Activated naive CD8-positive, alpha-beta T cell treated with anti-CD3 and anti-CD28 coated beads, Interleukin-2, amount 10 ng/mL, durations not matched to agents 7 days and 5 days (primary cell): ENCODE measurements at places on chromosomes 1 and 21. TPM values are rescaled to one million over a fixed set of nuclear protein-coding genes. Genes with fewer than 3 reads are reported as not detected.

DNA sequence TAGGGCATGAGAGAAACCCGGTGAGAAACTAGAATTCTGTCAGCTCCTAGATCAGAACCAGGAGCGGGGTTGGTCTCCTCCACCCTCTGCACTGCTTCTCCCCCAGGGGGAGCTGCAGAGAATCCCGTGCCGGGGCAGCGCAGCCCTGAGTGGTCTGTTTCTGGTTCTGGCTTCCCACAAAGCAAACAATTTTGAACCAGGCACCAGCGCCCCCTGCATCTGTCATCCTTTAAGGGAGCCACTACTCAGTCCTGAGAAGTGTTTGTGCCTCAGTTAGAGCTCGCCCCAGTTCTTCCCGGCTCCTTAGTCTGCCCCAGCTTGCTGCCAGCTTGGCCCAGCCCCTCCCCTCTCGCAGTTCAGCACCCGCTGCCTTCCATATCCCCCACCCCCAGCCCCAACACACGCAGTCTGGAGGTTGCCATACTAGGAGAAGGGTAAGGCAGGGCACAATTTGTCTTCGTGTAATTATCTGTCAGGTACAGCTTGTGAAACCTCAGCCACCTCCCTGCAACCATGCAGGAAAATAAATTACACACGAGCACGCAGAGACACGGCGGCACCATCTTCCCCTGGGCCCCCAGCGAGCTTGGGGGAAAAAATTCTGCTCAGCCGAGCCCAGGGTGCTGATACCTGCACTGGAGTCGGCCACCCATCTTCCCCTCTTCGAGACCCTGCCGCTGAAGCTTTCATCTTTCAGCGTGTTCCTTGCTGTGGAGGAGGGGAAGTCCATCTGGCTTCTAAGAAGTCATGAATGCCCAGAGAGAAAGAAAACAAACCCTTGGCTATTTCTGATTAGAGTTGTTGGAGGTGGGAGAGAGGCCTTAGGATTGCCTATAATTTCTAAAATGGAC, 62.6 kb upstream of the CD1D start:
- DNase-seq = peak; percentile 46
- H3K4me3 ChIP-seq = peak overlapping the region; percentile 53
- H3K27ac ChIP-seq = no peak overlapping the region
- H3K36me3 ChIP-seq = no peaks in the 10 kb centered on the region

- DNase-seq = no peak
- H3K27ac ChIP-seq = no peak overlapping the region
- no peaks in the 10 kb centered on the region for H3K27me3 ChIP-seq
- H3K4me1 ChIP-seq = no peaks in the 10 kb centered on the region
Observed at GRCh38 chr1:186534401-186534800, 73.5 kb upstream of the PDC start.

DNA sequence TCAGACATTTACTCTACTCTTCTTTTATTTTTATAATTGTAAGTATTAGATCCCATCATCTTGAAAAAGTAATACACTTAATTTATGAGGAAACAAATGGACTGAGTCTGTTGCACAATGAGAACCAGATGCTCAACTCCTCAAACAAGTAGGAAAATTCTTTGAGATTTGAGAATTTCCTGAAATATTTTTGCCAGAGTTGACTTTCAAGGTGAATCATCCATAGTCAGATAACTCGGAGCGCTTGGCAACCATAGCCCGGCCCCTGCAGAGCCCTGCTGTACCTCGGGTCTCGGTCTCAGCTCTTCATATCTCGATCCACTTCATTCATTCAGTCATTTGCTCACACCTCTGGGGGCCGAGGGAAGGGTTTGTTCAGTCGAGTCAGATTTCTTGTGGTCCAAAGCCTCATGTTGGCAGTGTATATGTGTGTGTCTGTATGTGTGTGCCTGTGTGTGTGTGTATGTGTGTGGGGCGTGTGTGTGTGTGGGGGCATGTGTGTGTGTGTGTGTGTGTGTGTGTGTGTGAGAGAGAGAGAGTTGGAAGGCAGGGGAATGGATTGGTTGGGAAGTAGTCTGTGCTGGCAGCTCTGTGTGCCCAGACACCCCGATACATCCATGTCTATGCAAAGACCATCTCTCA, 18.1 kb upstream of the PCP4 start:
- no peaks in the 10 kb centered on the region for H3K4me1 ChIP-seq
- no peaks in the 10 kb centered on the region for H3K27me3 ChIP-seq
- H3K36me3 ChIP-seq = no peaks in the 10 kb centered on the region
- no peak overlapping the region for H3K27ac ChIP-seq

Gene LCA5L
- not detected for total RNA-seq

Gene GCSAML
- not detected for total RNA-seq

- peaks cover 45% of the 10 kb centered on the region for H3K27me3 ChIP-seq
- no peak overlapping the region for H3K4me3 ChIP-seq
- no peaks in the 10 kb centered on the region for H3K36me3 ChIP-seq
- DNase-seq = no peak
Observed at GRCh38 chr21:45006536-45007095, 66.8 kb downstream of the SLX9 start.

- peaks cover 5% of the 10 kb centered on the region for H3K27me3 ChIP-seq
- DNase-seq = no peak
- no peaks in the 10 kb centered on the region for H3K36me3 ChIP-seq
- H3K27ac ChIP-seq = no peak overlapping the region
- H3K4me3 ChIP-seq = no peak overlapping the region
- H3K4me1 ChIP-seq = no peaks in the 10 kb centered on the region
Observed at GRCh38 chr1:18132711-18133541, 25.3 kb downstream of the IGSF21 start.

Gene S100A7
- not detected for total RNA-seq

DNA sequence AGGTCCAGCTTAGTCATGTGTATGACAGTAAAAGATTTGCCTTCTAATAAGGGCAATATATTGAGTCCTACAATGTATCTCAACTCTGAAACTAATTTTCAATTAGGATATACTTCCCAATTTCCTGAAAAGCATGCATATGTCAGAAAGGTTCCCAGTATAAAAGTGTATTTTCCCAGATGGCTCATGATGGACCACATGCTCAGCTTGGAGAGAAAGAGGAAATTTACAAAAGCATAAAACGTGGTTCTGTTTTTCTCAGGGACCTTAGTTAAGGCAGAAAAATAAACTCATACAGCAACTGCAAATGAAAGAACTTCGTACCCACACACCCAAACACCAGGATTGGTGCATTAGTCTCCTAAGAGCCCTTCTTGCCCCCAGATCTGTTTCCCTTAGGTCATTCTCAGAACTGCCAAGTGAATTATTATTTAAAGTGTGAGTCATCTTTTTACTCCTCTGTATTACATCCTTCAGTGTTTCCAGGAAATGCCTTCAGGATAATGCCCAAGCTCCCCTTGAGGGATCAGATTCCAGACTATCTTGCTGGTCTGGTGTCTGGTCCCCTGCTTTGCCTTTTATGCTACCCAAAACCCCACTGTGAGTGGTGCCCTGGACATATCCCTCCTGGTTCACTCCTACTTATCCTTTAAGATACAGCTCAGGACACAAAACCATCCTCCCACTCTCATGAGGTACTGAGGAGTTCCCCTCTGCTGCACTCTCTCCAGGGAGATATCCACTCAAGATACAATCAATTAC, 57.4 kb downstream of the SSX2IP start:
- H3K27me3 ChIP-seq = peaks cover 3% of the 10 kb centered on the region
- H3K4me3 ChIP-seq = no peak overlapping the region
- peaks cover 7% of the 10 kb centered on the region for H3K4me1 ChIP-seq
- no peak overlapping the region for H3K27ac ChIP-seq
- DNase-seq = no peak

- no peak overlapping the region for H3K27ac ChIP-seq
- no peak overlapping the region for H3K4me3 ChIP-seq
- peaks cover 5% of the 10 kb centered on the region for H3K4me1 ChIP-seq
- no peaks in the 10 kb centered on the region for H3K36me3 ChIP-seq
- DNase-seq = no peak
- H3K27me3 ChIP-seq = no peaks in the 10 kb centered on the region
Observed at GRCh38 chr1:240663169-240663879, 51.4 kb upstream of the GREM2 start.

Gene SLC6A17
- total RNA-seq = not detected

Gene CCDC27
- not detected for total RNA-seq

DNA sequence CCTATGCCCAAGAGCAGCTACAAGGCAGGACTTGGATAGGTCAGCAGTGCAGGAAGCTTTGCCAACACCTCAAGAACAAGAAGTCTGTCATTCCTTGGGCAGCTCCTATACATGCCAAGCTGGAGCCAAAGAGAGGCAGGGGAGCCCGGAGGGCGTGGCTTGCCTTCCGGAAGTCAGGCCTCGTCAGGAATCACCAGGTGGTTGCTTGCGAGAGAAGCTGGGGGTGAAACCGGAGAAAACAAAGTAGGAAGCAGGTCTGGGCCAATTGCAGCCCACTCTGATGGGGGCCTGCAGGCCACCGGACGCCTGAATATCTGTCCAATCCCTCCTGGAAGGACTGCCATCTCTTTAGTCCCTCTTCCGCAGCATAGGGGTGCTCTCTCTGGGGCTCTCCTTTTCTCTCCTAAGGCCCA, 794 bp upstream of the FAM76A start:
- peaks cover 4% of the 10 kb centered on the region for H3K27me3 ChIP-seq
- peaks cover 15% of the 10 kb centered on the region for H3K4me1 ChIP-seq
- no peak for DNase-seq
- peak overlapping the region; percentile 95 for H3K27ac ChIP-seq
- H3K4me3 ChIP-seq = peak overlapping the region; percentile 91
- peaks cover 5% of the 10 kb centered on the region for H3K36me3 ChIP-seq

GRCh38 chr21:21713651-21714180, 715.5 kb downstream of the NCAM2 start:
- H3K27ac ChIP-seq = no peak overlapping the region
- H3K36me3 ChIP-seq = no peaks in the 10 kb centered on the region
- DNase-seq = no peak

DNA sequence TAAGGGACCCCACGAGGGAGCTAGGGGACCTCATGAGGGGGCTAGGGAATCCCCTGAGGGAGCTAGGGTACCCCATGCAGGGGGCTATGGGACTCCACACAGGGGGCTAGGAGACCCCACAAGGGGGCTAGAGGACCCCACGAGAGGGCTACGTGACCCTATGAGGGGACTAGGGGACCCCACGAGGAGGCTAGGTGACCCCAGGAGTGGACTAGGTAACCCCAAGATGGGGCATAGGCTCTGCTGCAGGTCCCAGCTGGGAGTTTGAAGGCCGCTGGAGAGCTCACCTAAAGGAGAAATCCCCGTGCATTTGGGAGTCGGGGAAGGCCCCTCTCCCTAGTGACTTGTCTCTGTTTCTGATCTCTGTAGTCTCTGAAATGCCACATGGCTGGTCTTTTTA, 50.0 kb upstream of the DMRTB1 start:
- H3K27me3 ChIP-seq = no peaks in the 10 kb centered on the region
- no peak overlapping the region for H3K27ac ChIP-seq

GRCh38 chr1:2611621-2612437, 21.0 kb downstream of the MMEL1 start:
- H3K4me3 ChIP-seq = no peak overlapping the region
- peaks cover 5% of the 10 kb centered on the region for H3K4me1 ChIP-seq
- H3K27me3 ChIP-seq = no peaks in the 10 kb centered on the region
- peaks cover 2% of the 10 kb centered on the region for H3K36me3 ChIP-seq
- no peak overlapping the region for H3K27ac ChIP-seq

Gene POU3F1
- total RNA-seq = 0.88 TPM

GRCh38 chr1:197911857-197912696, 5.1 kb upstream of the LHX9 start:
- no peak overlapping the region for H3K27ac ChIP-seq
- H3K36me3 ChIP-seq = peaks cover 1% of the 10 kb centered on the region
- H3K27me3 ChIP-seq = peaks cover 98% of the 10 kb centered on the region
- peak overlapping the region; percentile 93 for H3K4me3 ChIP-seq
- DNase-seq = no peak

DNA sequence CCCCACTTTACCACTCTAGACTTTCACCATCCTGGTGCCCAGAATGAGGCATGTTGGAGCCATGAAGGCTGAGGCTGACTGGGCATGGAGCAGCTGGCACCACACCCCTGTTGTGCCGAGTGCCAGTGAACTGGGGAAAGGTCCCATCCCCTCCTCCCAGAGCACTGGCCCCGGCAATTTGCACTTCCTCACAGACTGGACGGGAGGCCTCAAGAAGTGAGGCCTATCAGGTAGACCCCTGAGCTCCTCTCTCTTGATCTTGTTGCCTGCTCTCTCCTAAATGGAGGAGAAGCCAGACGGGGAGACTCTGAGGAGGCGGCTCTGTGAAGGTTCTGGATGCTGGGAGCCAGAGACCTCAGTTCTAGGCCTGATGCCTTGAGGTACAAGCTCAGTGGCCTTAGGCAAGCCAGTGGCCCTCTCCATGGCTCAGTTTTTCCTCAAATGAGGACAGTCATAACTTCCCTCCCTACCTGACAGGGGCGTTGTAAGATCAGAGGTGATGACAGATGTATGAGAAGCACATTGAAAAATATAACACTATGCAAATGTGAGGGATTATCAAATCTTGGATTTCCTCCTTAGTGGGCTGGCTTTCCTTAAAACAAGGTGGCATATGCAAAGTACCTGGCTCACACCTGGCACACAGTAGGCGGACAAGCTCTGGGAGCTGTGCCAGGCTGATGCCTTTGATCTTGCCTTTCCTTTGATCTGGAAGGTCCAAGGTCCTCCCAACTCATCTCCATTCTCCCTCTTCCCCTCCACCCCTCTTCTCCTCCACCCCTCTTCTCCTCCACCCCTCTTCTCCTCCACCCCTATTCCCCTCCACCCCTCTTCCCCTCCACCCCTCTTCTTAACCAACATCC, 6.7 kb downstream of the GRHL3 start:
- peaks cover 83% of the 10 kb centered on the region for H3K27me3 ChIP-seq
- no peaks in the 10 kb centered on the region for H3K36me3 ChIP-seq
- DNase-seq = no peak
- H3K27ac ChIP-seq = no peak overlapping the region

Gene UBL4B
- total RNA-seq = not detected

Gene HLCS
- total RNA-seq = 17.8 TPM

Gene LRIF1
- 26.1 TPM for total RNA-seq

DNA sequence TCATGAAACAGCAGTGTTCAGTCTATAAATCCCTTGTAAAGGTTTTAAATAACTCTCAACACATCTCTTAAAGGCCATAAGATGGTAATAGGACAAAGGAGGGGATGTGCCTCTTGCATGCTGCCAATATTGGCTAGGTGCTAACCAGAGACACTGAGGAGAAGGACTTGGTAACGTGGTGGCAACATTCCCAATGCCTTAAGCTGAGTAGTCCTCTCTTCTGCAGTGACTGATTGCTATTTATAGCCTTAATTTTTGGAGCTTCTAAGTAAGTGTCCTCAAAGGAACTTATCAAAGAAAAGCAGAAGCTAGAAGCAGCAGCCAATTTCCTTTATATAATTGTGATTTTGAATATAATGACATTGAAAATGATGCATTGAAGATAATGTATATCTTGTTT, 63.0 kb downstream of the DPT start:
- H3K4me3 ChIP-seq = no peak overlapping the region
- no peaks in the 10 kb centered on the region for H3K36me3 ChIP-seq
- peaks cover 10% of the 10 kb centered on the region for H3K27me3 ChIP-seq
- no peak for DNase-seq

Gene RASSF5
- total RNA-seq = 211 TPM

DNA sequence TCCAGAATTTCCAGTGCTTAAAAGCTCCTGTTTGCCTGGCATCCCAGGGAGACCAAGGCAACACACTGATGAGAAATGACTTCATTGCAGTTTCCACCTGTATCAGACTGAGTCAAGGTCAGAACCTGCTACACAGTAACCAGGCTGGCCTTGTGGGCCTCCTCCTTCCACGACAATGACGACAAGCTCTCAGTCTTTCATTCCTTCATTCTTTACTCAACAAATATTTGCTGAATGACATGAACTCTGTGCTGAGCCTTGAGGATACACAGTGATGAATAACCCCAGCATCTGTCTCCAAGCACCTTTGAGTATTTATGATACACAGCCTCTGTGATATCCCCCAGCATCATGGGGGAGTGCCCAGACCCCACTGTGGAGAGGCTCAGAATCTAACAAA, 8.9 kb upstream of the LCE5A start:
- no peaks in the 10 kb centered on the region for H3K27me3 ChIP-seq
- no peaks in the 10 kb centered on the region for H3K36me3 ChIP-seq
- no peak overlapping the region for H3K27ac ChIP-seq
- no peak overlapping the region for H3K4me3 ChIP-seq

Gene MYOG
- not detected for total RNA-seq
